T-helper 2 cell treated with Interferon-gamma antibody and Interleukin-4, amounts not matched to agents 100 ng/mL and 5 ng/mL, for 36 hours (primary cell): ENCODE measurements at places on chromosomes 1 and 21. TPM values are rescaled to one million over a fixed set of nuclear protein-coding genes. Genes with fewer than 3 reads are reported as not detected.

BGLAP gene
- total RNA-seq = 2.0 and 2.9 TPM in 2 replicates

C1orf216 gene
- total RNA-seq = 15.8 and 16.5 TPM in 2 replicates

OR2T33 gene
- not detected in 2 replicates for total RNA-seq

SPATA45 gene
- not detected in 2 replicates for total RNA-seq

PPIAL4G gene
- 0.41 and 0.68 TPM in 2 replicates for total RNA-seq

CPLANE2 gene
- 6.1 and 6.3 TPM in 2 replicates for total RNA-seq

CLDN8 gene
- total RNA-seq = not detected in 2 replicates
